ENCODE measurements at places on chromosomes 5 and 9. TPM values are rescaled to one million over a fixed set of nuclear protein-coding genes. Genes with fewer than 3 reads are reported as not detected.

Gene BARHL1
- not detected for total RNA-seq

Gene CTNND2
- total RNA-seq = not detected

Gene FAM151B
- 2.7 TPM for total RNA-seq

Gene BTNL3
- under 0.01 TPM for total RNA-seq

Gene ACTBL2
- not detected for total RNA-seq

Gene CNTNAP3B
- 52.4 TPM for total RNA-seq

Gene LIX1
- 0.15 TPM for total RNA-seq

Gene TBC1D2
- total RNA-seq = 17.1 TPM

- DNase-seq = no peak
Measured at GRCh38 chr5:143011585-143011984, 241.4 kb downstream of the ARHGAP26 start.

- no peak for DNase-seq
Measured at GRCh38 chr5:2848619-2849018, 97.1 kb upstream of the IRX2 start.

DNA sequence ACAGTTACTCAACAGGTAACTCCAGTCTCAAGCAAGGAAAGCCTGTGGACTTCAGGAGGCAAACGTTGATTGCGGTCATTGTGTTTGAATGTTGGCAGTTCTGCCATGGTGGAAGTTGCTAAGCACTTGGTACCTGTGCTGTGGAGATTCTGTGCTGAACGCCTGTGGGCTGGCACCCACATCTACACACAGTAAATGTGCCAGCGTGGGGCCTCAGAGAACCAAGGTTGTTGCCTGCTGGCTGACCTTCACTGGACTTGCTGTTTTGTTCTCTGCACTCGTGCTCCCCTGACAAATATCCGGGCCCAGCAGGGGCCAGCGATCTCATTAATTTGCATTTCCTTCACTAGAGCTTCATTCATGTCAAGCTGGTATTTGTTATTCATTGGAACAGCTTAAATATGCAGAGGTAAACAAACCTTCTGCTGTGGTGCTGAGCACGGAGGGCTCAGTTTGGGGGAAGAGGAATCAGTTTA is 141.8 kb downstream of the PRKACG start:
- DNase-seq = peak; percentile 73

DNA sequence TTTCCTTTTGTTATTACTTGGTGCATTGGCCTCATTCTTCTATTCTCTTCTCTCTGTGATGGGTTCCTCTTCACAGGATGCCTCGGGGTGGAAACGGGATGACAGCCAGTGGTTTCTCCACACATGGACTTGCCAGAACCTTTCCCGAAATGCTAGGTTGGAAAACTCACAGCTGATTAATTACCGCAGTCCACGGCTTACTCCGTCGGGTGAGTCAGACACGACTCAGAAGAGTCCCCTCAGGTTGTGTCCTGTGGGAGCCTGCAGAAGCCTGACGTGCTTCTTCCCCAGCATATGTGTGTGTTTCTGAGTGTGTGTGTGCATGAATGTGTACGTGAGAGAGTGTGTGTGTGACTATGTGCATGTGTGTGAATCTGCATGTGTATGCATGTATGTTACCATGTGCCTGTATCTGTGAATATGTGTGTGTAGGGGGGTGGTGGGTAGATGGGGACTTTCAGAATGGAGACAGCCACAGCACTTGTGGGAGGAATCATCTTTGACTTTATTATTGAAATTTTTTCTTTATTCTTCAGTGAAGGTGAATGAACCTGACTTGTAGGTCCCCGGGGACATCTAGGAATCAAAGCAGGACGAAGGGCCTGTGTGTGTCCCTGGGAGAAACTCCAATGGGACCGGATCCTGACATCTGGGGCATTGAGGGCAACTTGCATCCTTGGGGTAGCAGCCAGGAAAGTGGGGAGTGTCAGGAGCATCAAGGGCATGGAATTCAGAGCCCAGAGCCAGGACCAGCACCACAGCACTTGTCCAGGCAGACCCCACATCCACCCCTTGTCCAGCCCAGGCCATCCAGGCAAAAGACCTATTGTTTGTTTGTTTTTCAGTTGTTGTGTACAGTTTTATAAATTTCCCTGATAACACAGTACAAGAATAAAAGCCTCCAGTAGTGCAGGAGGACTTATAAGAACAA is 21.9 kb upstream of the MED10 start:
- DNase-seq = no peak

GRCh38 chr9:5052838-5053237 is 67.8 kb downstream of the JAK2 start:
- DNase-seq = no peak

- no peak for DNase-seq
Measured at GRCh38 chr5:159929176-159929575, 12.9 kb downstream of the ADRA1B start.

- no peak for DNase-seq
Measured at GRCh38 chr5:173392-174290, 17.7 kb upstream of the LRRC14B start.

- no peak for DNase-seq
Measured at GRCh38 chr9:83133316-83133715, 70.4 kb upstream of the RASEF start.

DNA sequence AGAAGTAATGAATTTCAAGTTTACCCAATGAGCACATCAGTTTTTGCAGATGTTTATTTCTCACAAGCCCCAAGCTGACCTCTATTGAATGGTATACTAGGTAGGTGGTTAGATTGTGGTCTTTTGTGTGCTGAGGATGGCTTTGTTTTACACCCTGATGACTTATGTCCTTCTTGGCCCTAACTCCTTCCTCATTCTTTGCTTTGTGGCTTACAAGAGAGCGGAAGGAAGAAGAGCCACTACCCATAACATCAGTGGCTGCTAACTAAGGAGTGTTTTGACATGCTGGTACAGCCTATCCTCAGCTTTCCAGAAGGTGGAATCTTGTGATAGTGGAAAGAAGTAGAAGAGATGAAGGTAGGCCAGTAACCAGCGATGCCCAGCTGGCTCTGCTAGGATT is 85.7 kb upstream of the NTRK2 start:
- DNase-seq = no peak

DNA sequence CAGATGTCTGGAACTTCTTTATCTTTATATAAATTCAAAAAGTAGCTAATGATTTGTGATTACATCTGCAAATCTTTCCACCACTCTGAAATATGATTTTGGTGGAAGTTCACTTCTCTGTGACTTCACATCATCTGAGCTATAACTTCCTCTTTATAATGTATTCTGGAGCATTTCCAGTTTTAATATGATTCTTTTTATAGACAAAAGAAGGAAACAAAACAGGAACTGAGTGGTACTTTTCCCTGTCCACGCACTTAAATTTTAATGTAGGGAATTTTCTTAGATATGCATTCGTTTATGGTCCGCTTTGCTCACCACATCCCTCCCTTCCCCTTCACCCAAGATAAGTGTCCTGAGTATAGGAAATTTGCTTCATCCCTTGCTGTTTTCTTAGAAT is 333.5 kb downstream of the CHSY3 start:
- DNase-seq = no peak

- DNase-seq = no peak
Measured at GRCh38 chr5:140630292-140631035, 2.5 kb downstream of the CD14 start.

DNA sequence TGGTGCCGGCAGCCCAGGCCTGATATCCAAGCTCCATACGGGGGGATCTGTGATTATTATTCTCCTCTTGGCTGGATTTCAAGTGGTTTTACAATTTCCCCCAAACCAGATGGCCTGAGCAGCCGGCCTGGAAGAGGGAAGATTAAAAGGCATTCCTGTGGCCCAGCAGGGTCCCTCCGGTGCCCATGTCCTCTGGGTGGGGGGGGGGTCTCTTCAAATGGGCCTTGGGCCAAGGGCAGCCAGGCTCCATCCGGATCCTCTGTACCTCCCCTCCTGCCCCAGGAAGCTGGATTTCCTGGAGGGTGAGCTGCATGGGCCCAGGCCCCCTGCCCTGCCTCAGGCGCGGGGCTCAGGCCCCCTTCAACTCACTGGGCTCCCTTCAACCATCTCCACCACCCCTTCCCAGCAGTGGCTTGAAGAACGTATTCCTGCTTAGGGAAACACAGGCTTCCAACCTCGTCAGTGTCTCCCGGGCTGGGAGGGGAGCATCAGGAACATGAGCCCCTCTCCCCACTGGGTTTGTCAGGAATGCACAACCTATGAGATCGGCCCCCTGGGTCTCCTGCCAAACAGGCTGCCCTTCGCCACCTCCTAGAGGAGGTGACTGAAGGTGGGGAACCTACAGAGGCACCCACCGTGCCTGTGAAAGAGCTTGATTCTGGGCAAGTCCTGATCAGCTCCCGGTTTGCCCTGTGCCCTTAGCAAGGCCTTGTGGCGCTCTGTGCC is 62.9 kb upstream of the ORM1 start:
- no peak for DNase-seq

DNA sequence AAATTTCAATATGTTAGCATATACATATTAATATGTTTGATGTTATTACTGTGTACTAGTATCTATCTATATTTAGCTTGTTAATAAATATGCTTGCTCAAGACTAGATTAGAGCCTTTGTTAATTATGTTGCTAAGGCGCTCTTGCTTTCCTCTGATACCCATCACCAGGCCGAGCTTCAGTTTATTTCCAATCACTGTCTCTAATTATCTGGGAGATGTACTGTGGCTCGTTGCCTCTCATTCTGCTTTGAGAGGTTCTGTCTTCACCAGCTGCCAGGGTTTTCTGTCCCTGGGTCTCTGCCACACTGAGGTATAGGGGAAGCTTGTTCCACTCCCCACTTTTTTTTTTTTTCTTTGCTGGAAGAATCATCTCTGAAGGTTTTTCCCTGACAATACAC is 21.0 kb upstream of the TAF11L2 start:
- DNase-seq = no peak

- no peak for DNase-seq
Measured at GRCh38 chr9:69089491-69089890, 53.9 kb downstream of the FXN start.

- no peak for DNase-seq
Measured at GRCh38 chr5:79713727-79714126, 24.1 kb downstream of the CMYA5 start.

GRCh38 chr9:86217076-86217755 is 42.2 kb downstream of the C9orf153 start:
- DNase-seq = no peak

DNA sequence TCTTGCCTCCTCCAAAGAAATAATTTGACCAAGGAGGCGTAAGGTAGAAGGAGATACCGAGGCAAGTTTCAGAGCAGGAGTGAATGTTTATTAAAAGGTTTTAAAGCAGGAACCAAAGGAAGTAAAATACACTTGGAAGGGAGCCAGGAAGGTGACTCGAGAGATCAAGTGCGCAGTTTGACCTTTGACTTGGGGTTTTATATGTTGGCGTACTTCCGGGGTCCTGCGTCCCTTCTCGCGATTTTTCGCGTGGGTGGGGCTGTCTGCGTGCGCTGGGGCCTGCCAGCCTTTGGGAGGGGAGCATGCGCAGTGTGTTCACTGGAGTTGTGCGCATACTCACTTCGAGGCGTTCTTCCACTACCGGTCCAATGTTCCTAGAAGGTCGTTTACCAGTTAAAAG is 166.0 kb upstream of the IRX2 start:
- DNase-seq = no peak

- no peak for DNase-seq
Measured at GRCh38 chr9:82183181-82183860, 194.7 kb downstream of the SPATA31D1 start.

DNA sequence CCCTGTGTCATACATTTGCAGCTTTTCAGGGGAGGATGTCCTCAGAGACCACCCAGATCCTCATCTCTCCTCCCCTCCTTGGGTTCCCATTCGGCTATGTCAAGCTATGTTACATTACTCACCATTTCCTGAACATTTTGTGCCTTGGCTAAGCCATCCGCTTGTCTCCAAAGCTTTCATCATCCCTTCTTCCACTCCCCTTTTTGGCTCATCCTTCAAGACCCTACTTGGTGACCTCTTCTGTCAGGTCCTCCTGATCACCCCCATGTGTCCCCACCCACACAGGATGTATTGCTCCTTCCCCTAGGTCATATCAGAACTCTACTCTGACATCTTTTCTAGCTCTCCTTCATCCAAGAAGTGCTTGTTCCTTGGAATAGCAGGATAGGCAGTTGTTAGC is 81.8 kb downstream of the BOD1 start:
- DNase-seq = no peak

- DNase-seq = no peak
Measured at GRCh38 chr9:127778280-127779135, at the start of gene SH2D3C. Gene SH2D3C, minus strand, starts transcription at chr9:127778666. Its CDS starts 39 bp downstream, at chr9:127778627.

DNA sequence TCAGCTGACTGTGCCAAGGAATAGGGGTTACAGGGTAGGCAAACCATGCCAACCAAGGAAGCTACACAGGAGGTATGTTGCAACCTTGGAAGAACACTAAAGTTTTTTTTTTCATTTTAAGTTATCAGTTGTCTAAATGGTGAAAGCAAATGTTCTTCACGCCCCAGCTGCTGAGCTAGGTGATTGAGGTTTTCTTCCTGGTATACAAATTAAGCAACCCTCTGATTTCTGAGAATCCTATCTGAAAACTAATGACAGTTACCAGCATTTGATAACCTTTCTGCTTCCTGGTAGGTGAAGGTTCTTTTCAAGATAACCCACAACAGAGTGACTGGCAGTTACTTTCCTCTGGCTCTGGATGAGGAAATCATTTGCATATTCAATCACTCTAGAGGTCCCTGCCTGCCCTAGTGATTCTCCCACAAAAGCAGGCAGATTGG is 194.9 kb downstream of the ATP10B start:
- DNase-seq = no peak

DNA sequence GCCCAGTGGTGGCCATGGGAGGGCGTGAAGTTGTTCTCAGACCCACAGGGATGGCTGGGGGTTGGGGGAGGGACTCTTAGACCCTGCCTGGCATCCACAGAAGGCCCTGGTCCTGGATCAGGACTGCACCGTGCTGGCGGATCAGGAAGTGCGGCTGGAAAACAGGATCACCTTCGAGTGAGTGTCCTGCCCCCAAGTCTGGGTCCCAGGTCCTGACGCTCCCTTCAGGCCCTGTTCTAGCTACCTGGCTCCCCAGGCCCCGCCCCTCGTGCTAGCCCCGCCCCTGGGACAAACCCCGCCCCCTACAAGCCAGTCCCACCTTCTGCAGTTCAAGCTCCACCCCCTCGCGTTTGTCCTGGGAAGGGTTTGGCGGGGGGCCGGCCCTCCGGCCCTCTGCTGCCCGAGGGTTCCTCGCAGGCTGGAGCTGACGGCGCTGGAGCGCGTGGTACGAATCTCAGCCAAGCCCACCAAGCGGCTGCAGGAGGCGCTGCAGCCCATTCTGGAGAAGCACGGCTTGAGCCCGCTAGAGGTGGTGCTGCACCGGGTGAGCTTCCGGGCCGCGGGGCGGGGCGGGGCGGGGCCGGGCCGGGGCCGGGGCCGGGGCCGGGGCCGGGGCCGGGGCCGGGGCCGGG is 12.9 kb downstream of the RGS14 start:
- DNase-seq = peak; percentile 48

GRCh38 chr5:60519372-60519771 is 180.6 kb downstream of the DEPDC1B start:
- DNase-seq = no peak
